ENCODE measurements at places on chromosomes 11 and 22. TPM values are rescaled to one million over a fixed set of nuclear protein-coding genes. Genes with fewer than 3 reads are reported as not detected.

DNA sequence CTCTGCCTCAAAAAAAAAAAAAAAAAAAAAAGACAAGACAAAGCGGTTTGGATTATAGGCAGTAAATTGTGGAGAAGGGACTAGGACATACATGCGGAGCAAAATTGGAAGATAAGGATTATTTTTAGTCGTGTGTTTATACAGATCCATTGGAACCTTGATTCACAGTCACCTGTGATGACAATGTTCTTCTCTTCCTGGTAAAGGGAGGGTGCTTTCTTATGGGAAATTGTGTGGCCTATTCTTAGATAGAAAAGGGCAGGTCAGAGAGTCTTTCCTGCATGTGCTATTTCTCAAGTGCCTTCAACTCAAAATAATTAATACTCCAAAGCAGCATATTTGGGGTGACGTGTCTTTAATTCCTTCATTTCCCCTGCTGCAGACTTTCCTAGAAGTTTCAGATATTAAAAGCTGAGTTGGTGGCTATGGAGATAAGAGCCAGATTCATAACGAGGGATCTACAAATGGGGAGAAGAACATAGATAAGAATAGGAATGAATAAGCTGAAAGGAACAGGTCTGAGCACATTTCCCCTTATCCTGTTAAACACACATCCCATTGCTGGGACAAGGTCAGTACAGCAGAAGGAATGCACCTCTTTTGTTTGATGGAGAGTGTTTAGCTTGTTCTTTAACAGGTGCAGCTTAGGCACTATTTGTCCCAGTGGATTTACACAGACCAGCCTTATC, 22.5 kb downstream of the GSTT2B start:
- H3K4me1 ChIP-seq: no peaks in the 10 kb centered on the region
- H3K27me3 ChIP-seq: no peaks in the 10 kb centered on the region
- DNase-seq: no peak

- H3K36me3 ChIP-seq: peaks cover 2% of the 10 kb centered on the region
- no peak for DNase-seq
- H3K4me1 ChIP-seq: no peaks in the 10 kb centered on the region
Measured at GRCh38 chr11:3115321-3115720, 49.8 kb downstream of the OSBPL5 start.

DNA sequence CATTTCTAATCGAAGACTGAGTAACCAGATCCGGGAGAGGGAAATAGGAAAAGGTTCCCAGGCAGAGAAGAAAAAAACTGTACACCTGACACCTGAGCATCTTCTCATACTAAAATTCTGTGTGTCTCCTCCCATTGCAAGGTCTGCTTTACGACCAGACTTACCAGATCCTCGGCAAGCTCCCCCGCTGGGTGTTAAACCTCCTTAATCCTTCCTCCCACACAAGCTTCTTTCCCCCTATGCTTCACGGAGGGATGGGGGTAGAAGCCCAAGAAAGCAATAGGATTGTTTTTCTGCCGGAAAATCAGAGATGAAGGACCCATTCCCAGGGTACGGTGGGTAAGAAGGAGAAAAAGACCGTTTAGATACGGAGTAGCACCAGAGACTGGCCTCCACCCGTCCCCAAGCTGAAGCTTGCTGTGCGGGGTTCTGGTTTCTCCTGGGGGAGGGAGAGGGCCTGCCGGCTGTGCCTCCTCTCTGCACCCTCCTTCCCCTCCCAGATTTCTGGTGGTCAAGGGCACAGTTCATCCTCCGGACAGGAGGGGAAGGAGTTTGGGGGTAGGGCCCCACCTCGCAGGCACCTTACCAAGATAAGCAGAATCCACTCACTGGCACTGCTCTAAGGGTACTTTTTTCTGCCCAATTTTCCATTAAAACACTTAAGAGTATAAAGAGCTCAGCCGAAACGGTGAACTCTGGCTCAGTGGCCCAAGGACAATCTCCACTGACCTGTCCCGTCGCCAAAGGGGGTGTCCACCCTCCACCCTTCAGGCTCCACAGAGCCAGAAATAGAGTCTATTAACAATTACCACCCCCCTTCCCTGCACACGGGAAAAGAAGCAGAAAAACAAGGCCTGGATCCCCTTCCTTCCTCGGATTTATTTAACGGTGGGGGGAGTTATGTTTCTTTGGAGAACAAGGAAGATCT, 1.2 kb downstream of the TOB2 start:
- no peaks in the 10 kb centered on the region for H3K27me3 ChIP-seq
- peaks cover 11% of the 10 kb centered on the region for H3K4me1 ChIP-seq
- peaks cover 6% of the 10 kb centered on the region for H3K36me3 ChIP-seq
- peak overlapping the region; percentile 96 for H3K4me3 ChIP-seq

GRCh38 chr11:116729501-116730240, 43.1 kb downstream of the BUD13 start:
- H3K4me1 ChIP-seq: peaks cover 2% of the 10 kb centered on the region
- no peak overlapping the region for H3K4me3 ChIP-seq
- DNase-seq: no peak
- H3K27ac ChIP-seq: no peak overlapping the region
- H3K27me3 ChIP-seq: peaks cover 14% of the 10 kb centered on the region
- no peaks in the 10 kb centered on the region for H3K36me3 ChIP-seq

Gene MIAT
- total RNA-seq: 22.8 TPM

Gene CARD16
- 2.0 TPM for total RNA-seq
